HFFc6 (cell line): ENCODE measurements at places on chromosomes 6 and 20.

- no peak for DNase-seq
Observed at GRCh38 chr6:168699631-168700295, 258.8 kb downstream of the SMOC2 start.

GRCh38 chr6:122530440-122531046 lies 58.9 kb upstream of the SERINC1 start:
- DNase-seq, result peak; percentile 59

- no peak for DNase-seq
Observed at GRCh38 chr6:12024216-12024615, 12.1 kb downstream of the HIVEP1 start.

DNA sequence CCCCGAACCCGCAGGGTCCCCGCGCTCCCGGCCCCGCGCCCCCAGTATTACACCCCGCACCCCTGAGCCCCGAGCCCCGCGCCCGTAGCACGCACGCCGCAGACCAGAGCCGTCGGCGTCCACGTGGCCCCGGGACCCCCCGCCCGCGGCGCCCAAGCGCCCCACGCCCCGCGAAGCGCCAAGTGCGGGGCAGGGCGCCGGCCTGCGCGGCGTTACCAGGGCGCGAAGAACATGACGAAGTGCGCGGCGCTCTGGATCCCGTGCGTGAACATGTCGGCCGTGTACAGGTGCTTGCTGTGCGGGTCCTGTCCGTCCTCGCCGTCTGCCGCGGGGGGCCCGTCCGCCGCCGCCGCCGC lies 312 bp downstream of the TXNDC5 start:
- no peak for DNase-seq

DNA sequence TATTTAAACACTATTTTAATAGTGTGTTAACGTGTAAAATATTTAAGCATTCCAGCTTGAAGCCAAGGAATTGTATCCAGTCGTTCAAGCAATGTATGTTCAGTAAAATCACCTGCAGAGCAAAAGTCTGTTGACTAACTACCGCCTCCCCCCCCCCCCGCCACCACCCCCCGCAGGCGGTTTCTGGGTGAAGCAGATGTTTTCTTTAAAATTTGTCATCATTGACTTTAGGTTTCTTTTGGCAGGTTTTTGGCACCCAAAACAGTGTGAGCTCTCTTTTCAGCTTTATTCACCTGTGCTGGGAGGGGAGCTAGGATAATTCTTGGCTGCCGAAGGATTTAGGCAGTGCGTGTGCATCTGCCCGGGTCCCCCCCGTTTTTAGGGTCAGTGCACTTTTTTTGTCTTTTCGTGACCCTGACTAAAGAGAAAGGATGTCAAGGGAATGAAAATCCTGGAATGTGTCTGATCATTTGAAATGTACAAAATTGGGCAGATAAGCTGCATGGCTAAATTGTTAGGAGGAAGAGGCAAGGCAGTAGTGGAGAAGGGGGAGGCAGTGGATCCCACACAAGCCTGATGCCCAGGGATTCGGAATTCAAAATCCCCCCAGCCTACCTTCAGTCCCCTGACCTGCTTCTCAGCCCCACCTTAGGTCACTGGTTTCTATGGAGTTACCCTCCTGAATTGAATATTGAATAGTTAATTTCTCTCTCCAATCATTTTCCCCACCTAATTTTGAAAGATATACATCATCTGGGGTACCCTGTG lies 1.1 kb downstream of the EDN1 start:
- no peak for DNase-seq

GRCh38 chr6:158715330-158716311 lies 65.8 kb downstream of the SYTL3 start:
- no peak for DNase-seq

GRCh38 chr6:129744201-129744879 lies 34.4 kb upstream of the ARHGAP18 start:
- DNase-seq, result peak; percentile 33

- no peak for DNase-seq
Observed at GRCh38 chr6:145588981-145589380, 146.3 kb downstream of the EPM2A start.

DNA sequence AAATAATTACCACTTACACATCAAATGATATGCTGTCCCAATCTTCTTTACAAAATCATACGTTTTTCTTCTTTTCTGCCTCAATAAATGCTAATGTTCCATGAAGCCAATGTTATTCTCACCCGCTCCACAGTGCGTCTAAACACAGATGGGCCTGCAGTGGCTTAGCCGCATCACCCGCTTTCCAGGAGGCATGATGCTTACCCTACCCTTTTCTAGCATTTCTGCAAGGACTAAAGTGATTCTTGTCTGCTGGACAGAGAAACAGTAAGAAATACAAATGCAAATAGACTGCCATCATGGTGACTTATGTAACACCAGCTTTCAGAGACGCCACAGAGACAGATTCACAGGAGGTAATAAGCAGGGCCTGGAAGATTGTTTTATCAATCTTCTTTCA lies 104.4 kb downstream of the RNASET2 start:
- no peak for DNase-seq

GRCh38 chr6:149963462-149964307 lies at the start of gene ULBP1:
Gene ULBP1 (plus strand): TSS chr6:149963943. CDS start chr6:149964050, 107 bp downstream.
- peak; percentile 94 for DNase-seq

GRCh38 chr20:59232618-59233017 lies 67.8 kb upstream of the EDN3 start:
- peak; percentile 19 for DNase-seq

- DNase-seq, result no peak
Observed at GRCh38 chr6:158782432-158783166, 36.6 kb downstream of the EZR start.

DNA sequence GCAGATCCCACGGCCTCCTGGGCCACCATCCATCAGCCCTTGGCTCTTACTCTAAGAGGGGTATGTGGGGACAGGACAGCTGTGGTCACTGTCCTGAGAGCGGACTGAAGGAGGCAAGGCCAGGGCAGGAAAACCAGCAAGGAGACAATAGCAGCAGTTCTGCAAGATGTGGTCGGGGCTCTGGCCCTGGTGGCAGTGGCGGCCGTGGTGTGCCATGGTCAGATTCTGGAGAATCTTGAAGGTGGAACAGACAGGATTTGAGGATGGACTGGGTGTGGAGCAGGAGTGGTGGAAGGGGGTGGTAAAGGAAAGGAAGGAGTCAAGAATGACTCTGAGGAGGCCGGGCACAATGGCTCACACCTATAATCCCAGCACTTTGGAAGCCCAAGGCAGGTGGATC lies 5.9 kb upstream of the MAP1LC3A start:
- no peak for DNase-seq

DNA sequence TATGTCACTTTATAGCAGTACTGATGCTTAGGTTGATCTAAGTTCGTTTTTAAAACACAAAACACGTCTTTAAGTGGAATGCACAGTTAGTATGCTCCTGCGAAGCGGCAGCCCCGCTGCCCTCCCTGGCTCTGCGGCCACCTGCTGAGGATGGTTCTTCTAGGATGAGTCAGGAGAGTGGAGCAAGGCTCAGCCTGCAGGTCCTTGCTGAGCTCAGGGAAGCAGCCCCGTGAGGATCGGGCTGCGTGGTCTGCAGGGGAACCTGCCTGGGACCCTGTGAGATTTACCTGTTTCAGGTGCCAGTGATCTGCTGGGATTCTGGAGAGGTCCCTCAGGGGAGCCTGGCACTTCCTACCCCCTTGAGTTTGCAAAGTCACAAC lies 57.5 kb downstream of the SYNJ2 start:
- DNase-seq, result no peak

DNA sequence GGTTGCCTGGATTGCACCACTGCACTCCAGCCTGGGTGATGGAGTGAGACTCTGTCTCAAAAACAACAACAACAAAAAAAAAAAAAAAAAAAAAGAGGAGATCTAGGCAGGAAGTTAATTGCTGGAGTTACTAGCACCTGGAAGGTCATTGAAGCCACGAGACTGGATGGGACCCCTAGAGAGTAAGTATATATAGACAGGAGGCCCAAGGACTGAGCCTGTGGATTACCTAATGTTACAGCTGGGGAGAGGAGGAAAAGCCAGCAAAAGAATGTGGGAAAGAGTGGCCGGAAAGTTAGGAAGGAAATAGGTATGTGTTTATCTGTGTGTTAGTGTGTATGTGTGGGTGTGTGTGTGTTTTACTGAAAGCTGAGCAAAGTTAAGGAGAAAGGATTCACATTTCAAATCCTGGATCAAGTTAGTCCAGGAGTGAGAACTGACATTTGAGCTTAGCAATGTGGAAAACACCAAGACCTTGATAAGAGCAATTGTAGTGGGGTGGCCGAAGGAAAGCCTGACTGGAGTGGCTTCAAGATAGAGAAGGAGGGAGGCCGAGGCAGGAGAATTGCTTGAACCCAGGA lies 38.4 kb downstream of the ANKRD6 start:
- no peak for DNase-seq

GRCh38 chr20:56483970-56484369 lies 15.5 kb downstream of the RTF2 start:
- DNase-seq, result no peak

- DNase-seq, result no peak
Observed at GRCh38 chr20:18813483-18813882, at the start of gene SCP2D1. Gene SCP2D1 (plus strand): TSS chr20:18813783. CDS start chr20:18813816, 33 bp downstream.

DNA sequence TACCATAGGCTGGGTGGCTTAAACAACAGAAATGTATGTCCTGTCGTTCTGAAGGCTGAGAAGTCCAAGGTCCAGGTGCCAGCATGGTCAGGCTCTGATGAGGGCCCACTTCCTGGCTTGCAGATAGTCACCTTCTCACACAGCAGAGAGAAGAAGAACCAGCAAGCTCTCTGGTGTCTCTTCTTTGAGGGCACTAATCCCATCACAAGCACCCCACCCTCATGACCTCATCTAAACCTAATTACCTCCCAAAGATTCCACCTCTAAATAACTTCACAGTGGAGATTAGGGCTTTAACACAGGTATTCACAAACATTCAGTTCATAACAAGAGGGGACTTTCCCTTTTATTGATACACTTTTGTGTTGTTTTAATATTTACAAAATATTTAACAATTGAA lies 61.1 kb downstream of the RIN2 start:
- DNase-seq, result no peak

GRCh38 chr6:105075210-105075609 lies 104.6 kb downstream of the POPDC3 start:
- DNase-seq, result no peak

GRCh38 chr6:117317261-117317660 lies 51.9 kb downstream of the VGLL2 start:
- DNase-seq, result no peak

- no peak for DNase-seq
Observed at GRCh38 chr6:166026586-166027126, 141.0 kb downstream of the TBXT start.

DNA sequence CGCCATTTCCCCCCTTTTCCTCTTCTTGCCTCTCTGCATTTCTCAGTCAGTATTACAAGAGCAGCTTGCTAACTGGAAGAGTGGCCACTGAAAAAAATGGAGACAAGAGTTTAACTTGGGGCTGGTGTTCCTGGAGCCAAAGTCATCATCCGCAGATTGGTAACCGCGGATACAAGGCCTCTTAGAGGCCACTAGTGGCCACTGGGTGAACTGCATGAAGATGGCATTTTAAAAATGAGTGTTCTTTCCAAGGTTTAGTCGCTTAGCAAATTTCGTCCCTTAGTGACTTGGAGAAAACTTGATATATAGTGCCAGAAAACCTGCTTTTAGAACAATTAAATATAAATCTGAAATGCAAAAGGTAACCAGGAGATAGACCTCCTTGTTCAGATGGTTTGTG lies 4.8 kb downstream of the F13A1 start:
- DNase-seq, result peak; percentile 4

DNA sequence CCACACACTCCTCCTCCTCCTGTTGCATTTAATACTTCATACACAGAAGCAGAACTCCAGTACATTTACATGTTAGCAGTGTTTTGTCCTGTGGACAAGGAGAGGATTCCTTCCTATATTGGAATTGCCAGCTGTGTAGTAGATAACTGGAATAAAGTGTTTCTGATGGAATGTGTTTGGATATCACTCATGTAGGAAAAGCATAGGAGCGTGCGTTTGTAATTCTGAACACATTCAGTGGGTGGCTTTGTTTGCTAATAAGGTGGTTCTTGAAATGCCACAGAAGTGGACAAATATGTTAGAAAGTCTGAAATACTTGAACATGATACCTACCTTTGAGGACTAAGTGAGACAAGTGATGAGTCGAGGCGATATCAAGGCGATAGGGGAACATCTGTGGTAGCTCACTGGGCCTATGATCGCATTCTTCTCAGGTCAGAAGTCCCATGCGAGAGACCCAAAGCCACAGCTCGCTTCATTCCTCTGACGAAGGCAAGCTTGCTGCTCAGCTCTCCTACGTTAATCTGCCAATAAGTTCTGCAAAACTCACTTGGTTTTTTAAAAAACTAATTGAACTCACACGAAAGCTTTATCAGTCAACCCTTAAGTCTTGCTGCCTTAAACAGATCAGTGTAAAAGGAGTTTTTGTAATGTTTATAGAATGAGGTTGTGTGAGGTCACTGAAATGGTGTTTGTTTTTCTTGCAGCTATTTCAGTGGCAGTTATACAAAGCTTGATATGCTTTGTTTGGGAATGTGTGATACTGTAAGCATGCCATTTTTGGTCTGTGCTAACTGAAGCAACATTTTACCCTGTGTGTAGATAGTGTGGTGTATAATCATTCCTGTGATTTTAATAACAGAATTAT lies 159.9 kb downstream of the SOX4 start:
- peak; percentile 39 for DNase-seq

DNA sequence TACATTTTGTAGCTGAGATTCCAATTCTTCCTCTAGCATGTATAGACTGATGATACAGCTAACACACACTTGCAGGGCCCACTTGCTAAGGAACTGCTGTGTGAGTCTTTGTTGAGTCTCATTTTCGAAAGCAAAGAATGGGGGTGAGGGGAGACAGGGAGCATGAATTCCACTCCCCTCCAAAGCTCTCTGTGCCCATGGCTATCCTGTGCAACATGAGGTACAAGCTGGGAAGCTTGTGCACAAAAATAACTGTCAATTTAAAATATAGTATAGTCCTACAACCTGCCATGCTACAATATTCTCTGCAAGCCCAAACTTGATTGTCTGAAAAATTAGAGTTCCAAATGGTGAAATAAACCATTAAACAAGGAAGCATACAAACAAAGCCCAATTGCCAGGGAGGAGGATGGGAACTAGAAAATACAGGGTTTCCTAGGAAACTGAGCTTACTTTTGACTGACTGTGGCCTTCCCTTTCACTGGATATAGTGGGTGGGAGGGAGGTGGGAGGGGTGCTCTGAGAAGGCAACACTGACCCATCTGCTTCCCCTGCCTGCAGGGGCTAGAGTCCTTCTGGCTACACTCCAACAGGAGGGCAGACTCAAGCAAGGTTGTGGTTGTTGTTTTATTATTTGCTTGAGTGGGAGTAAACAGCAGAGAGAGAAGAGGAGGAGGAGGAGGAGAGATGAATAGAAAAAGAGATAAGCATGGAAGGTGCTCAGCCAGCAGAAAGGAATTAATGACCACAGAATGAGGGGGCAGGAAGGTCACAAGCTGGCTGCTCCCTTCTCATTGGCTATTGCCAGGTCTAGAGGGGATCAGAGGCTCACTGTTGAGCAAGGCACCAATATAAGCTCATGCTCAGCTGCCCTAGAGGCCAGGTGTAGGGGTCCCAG lies 84.6 kb downstream of the FYN start:
- no peak for DNase-seq
